ENCODE measurements at places on chromosomes 1 and 21.

- peak; percentile 44 for DNase-seq
These were observed 19.4 kb upstream of the BSDC1 start for GRCh38 chr1:32413507-32414185.

GRCh38 chr1:114745291-114745690, 12.5 kb downstream of the CSDE1 start:
- DNase-seq = no peak

GRCh38 chr1:1402072-1402900, 3.2 kb upstream of the CCNL2 start:
- no peak for DNase-seq

DNA sequence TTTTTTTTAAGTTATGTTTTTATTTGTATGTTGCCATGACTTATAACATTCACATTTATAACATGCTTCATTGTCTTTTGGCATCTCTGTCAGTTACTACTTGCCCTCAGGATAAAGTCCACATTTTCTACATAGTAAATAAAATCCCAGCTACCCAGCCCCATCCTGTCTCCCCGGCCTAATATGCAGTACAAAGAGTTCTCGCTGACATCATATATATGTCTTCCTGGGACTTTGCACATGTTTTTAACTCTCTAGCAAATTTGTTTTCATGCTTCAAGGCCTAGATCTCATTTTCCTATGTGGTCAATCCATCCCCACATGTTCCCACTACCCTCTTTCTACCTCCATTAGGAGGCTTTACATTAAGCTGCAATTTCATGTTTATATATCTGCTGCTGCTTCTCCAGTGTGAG, 33.0 kb upstream of the IVNS1ABP start:
- no peak for DNase-seq

DNA sequence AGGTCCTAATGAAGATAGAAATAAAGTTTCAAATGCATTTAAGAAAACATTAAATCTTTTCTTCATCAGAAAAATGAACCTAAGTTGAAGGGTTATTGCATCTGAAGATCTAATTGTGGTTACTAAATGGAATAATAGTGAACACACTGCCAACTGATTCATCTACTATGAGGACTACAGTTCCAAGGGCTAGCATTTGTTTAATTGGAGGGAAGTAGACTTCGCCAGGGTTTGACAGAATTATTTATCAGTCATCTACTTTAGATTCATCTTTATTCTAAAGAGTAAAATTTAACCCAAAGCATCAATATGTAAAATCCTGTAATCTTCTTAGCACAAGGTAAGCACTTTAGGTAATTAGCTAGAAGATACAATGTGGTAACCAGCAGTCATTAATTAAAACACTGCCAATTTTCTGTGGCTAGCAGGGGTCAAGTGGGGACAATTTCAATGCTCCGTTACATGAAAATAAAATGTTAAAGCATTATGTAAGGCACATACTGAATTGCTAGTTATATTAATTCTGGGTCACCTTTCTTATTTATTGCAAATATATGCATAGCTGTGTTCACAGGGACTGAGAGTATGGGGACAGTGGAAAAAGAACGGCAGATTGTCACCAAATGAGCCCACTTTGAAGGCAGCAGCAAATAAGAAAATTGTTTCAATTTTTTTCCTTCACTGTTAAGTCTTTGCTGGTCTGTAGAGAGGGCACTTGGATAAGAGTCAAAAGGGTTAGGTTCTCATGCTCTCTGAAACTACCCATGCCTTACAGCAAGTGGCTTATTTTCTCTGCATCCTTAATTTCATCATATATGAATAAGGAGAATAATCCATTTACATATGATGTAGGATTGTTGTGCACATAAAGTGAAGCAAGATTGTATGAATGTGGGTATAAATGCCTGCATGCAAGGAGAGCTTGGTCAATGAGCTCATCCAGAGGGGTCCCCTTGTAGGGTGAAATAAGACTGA, 416.0 kb downstream of the PCP4 start:
- DNase-seq = no peak

DNA sequence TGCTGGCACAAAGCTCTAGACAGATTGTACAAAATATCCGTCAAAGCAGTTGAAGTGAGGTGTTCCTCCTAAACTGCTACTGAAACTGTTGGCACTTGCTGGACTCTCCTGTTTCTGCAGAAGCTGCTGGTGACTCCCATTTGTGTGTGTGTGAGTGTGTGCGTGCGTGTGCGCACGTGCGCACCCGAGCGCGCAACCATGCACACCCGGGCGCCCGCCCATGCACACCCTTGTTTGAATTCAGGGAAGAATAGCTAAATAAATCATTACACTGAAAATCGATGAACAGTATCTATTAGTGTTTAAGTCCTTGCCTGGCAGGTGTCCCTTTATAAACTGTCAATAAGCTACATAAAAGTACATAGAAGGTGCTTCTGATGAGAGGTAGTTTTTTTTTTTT, 156.4 kb upstream of the B3GALT2 start:
- DNase-seq = no peak

GRCh38 chr1:19166066-19166465, 44.0 kb downstream of the UBR4 start:
- DNase-seq = no peak

GRCh38 chr1:74853756-74854155, 120.8 kb downstream of the TYW3 start:
- DNase-seq = no peak

DNA sequence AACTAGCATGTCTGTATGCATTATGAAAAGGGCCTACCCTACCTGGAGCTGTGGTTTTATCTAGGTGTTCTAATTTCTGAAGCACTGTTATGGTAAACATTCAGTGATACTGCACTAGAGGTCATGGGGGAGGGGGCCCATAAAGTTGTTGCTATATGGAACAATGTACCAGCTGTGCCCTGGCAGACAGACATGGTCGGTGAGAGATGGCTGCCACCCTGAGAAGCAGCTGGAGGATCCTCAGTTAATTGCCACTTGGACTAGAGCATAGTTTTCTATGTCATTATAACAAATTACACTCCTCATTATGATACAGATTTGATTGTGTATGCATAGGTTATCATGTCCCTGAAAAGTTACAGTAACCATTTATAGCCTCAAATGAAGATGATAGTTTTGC, 45.4 kb downstream of the ILDR2 start:
- no peak for DNase-seq

- no peak for DNase-seq
These were observed 104.5 kb upstream of the ARHGEF16 start for GRCh38 chr1:3349968-3350299.

- no peak for DNase-seq
These were observed 244.8 kb upstream of the VAMP3 start for GRCh38 chr1:7526196-7526866.

GRCh38 chr1:8330271-8331125, 12.6 kb downstream of the SLC45A1 start:
- DNase-seq = no peak

DNA sequence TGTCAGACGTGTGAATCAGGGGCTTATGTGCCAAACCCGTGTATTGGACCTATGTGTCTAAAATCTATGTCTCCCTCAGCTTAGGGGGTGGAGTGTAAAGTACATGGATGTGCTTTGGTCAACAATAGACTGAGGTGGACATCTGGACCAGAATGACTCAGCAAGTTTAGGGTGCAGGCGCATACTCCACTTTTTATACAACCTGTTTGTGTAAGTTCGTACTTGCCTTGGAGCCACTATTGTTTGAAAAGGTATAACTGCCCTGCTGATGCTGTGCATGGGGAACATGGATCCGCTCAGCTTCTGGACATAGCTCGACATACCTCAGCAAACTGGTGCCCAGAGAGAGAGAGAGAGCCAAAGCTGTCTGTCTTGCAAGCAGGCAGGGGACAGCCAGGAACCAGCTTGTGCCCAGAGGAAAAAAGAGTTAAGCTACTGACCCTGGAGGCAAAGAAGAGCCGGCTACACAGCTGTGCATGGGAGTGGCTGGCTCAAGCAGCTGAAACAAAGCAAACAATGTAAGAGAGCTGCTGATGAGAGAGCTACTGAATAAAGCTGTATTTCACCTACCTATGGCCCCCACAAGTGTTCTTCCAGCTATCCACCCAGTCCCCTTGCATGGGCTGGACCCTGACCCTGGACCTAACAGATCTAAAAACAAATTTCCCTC, 41.2 kb downstream of the GJA5 start:
- no peak for DNase-seq

Measured in T-helper 22 cell (primary cell).